ENCODE measurements at places on chromosomes 11 and 22.

GRCh38 chr22:20922141-20922751 is 5.0 kb downstream of the CRKL start:
- DNase-seq, result no peak

DNA sequence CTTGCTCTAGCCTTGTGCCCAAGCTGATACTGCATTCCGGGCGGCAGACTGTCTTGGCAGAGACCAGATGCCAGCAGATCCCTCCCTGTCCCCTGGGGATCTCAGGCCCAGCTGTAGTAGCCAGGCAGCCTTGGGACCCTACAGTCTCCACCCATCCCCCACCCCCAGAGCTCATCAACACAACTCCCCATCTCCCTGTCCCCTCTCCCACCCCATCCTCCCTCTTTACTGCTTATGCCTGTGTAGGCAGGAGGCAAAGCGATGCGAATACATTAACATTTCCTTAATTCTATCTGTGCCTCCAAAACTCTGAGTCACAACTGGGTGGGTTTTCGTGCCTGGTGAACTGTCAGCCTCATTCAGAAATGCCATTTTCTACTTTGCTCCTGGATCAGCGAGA is 547.6 kb downstream of the BUD13 start:
- DNase-seq, result no peak

- DNase-seq, result no peak
These were observed 269.4 kb upstream of the FAT3 start for GRCh38 chr11:91955206-91955605.

DNA sequence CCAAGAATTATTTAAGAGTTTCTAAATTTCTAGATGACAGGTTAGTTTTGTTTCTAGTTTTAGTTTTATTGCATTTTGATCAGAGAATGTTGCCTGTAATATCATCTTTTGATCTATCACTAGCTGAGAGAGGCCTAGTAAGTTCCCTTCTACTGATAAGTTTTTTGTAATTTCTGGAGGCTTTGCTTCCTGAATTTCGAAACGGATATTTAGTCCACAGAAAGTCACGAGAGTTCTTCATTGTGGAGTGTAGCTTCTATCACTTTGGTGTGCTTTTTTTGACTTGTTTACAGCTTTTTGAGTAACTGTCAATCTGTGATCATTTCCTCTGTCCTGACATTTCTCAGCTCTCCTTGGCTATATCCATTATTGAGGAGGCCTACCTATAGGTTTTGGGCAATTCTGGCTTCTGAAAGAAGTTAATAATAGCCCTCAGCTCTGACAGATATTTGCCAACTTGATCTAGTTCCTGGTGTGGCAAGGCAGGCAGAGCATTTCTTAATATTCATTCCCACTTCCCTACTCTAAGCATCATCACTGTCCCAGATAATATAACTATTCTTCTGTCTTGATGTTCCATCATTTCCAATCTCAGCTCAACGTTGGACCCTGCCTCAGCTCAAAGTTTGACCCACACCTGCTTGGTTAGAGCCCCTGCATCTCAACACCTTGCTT is 171.3 kb downstream of the BLID start:
- DNase-seq, result no peak

GRCh38 chr22:25822344-25822743 is 80.4 kb downstream of the MYO18B start:
- no peak for DNase-seq

DNA sequence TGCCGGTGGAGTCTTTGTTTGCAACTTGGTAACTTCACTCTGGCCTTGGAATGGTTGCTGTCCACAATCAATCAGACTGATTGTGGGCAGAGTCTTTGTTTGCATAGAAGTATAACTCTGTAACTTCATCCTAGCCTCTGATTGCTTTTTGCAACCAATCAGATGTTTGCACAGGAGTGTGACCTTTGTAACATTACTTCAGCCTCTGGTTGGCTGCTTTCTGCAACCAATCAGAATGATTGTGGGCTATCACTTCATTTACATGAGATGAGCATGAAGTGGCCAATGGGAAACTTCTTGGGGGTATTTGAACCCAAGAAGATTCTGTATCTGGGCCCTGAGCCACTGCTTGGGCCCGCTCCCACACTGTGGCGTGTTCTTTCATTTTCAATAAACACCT is 79.6 kb upstream of the CLDN5 start:
- DNase-seq, result no peak

DNA sequence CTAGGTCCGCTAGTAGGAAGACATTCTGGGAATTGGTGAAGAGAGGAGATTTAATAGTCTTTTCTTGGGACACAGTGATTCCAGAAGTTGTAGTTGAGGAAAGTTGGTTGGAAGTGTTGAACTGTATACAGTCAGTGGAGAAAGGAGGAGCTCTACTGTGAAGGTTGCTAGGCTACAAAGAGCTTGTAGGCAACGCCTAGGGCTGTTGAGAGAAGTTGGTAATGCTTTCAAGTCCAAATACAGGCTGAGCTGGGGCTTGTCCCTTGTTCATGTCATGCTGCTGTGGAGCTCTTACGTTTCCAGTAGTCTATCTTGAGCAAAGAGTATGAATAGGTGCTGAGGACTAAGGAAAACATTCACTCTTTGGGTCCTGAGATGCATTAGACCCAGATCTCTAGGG is 1.1 kb downstream of the TBCEL start:
- no peak for DNase-seq
